ENCODE measurements at places on chromosomes 1 and 21. TPM values are rescaled to one million over a fixed set of nuclear protein-coding genes. Genes with fewer than 3 reads are reported as not detected.

GRCh38 chr1:19009882-19010321, 53.4 kb upstream of the IFFO2 start:
- DNase-seq = peak; percentile 89
- H3K27me3 ChIP-seq = no peaks in the 10 kb centered on the region
- peaks cover 31% of the 10 kb centered on the region for H3K4me1 ChIP-seq

- peak; percentile 65 for DNase-seq
- H3K4me1 ChIP-seq = peaks cover 75% of the 10 kb centered on the region
- no peak overlapping the region for H3K4me3 ChIP-seq
- H3K27ac ChIP-seq = peak overlapping the region; percentile 39
These were observed 7.9 kb downstream of the MEF2D start for GRCh38 chr1:156492591-156493080.

GRCh38 chr1:247845011-247845692, 3.5 kb upstream of the OR11L1 start:
- no peak overlapping the region for H3K27ac ChIP-seq
- H3K4me3 ChIP-seq = no peak overlapping the region
- DNase-seq = no peak
- H3K36me3 ChIP-seq = no peaks in the 10 kb centered on the region

The PCP4L1 gene
- total RNA-seq = not detected

DNA sequence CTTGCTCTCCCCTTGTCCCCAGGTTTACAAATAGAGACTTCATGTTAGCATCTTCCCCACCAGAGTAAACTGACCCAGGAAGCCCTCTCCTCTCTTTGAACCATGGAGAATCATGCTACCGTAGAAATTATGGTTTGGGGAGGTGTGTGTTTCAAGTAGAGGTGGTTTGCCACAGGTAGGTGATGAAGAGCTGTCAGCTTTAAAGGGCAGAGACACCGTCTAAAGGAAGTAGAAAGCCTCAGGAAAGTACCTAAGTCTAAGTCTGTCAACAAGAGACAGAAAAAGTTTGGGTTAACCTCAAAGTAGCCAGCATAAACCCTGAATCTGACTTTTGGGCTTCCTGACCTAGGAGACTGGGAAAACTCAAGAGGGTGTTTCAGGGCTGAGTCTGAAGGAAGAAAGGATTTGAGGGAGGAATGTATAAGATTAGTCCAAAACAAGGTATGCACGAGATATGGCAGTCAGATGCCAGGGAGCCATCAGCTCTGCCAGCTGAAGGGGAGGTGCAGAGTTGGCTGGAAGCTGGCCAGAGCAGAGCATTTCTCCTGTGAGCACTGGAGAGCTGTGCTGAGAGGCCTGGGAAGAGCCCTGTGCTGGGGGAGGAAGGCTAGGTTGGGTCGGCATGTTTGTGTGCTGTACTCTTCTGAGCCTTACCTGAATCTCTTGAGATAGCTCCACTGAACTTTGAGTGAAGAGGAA, 14.3 kb downstream of the ADAMTSL4 start:
- DNase-seq = peak; percentile 52
- H3K27me3 ChIP-seq = no peaks in the 10 kb centered on the region
- H3K4me3 ChIP-seq = no peak overlapping the region
- no peaks in the 10 kb centered on the region for H3K36me3 ChIP-seq
- peak overlapping the region; percentile 100 for H3K27ac ChIP-seq
